A673 (cell line): ENCODE measurements at places on chromosomes 4 and X.
A peak's percentile ranks its signal among the peaks of the same experiment; 100 is the strongest.

DNA sequence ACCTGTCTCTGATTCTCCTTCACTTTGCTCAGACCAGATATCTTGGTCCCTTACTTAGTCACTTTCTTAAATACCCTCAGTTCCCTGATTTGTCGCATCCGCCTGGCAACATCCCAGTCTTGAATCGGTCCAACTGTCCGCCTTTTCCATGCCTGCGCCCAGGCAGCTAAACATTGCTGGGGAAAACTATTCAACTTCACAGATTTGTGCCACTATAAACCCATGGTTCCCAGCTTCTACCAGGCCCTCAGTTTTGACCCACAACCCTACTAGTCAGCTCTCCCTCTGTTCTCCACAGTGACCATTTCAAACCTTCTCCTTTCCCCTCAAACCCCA is 451 bp upstream of the FGD1 start:
- DNase-seq: no peak
- H3K27ac ChIP-seq: peak overlapping the region; percentile 85
- H3K27me3 ChIP-seq: no peaks in the 10 kb centered on the region
- no peaks in the 10 kb centered on the region for H3K4me1 ChIP-seq
- no peaks in the 10 kb centered on the region for H3K36me3 ChIP-seq

GRCh38 chr4:118680808-118681207 is 4.4 kb upstream of the METTL14 start:
- no peaks in the 10 kb centered on the region for H3K36me3 ChIP-seq
- H3K27ac ChIP-seq: no peak overlapping the region
- peaks cover 6% of the 10 kb centered on the region for H3K4me1 ChIP-seq
- H3K27me3 ChIP-seq: peaks cover 3% of the 10 kb centered on the region
- peak; percentile 13 for DNase-seq
- H3K4me3 ChIP-seq: no peak overlapping the region

GRCh38 chr4:175456131-175456530 is 355.9 kb downstream of the GPM6A start:
- peaks cover 7% of the 10 kb centered on the region for H3K4me1 ChIP-seq
- no peak overlapping the region for H3K27ac ChIP-seq
- H3K27me3 ChIP-seq: no peaks in the 10 kb centered on the region
- H3K4me3 ChIP-seq: no peak overlapping the region
- H3K36me3 ChIP-seq: no peaks in the 10 kb centered on the region

DNA sequence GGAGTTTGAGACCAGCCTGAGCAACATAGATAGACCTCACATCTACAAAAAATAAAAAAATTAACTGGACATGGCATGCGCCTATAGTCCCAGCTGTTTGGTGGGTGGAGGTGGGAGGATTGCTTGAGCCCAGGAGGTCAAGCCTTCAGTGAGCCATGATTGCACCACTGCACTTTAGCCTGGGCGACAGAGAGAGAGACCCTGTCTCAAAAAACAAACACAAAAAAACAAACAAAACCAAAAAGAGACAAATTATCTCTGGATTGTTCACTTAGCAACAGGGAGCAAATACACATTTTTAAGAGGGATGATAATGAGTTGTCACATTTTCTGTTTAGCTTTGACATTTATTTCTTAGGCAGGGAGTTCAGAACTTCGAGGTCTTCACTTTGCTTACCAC is 155.4 kb downstream of the CEP135 start:
- DNase-seq: no peak
- H3K27me3 ChIP-seq: no peaks in the 10 kb centered on the region
- no peak overlapping the region for H3K4me3 ChIP-seq
- H3K27ac ChIP-seq: no peak overlapping the region
- H3K4me1 ChIP-seq: no peaks in the 10 kb centered on the region
